KG1 (cell line): ENCODE measurements at places on chromosomes 13 and 19.

DNA sequence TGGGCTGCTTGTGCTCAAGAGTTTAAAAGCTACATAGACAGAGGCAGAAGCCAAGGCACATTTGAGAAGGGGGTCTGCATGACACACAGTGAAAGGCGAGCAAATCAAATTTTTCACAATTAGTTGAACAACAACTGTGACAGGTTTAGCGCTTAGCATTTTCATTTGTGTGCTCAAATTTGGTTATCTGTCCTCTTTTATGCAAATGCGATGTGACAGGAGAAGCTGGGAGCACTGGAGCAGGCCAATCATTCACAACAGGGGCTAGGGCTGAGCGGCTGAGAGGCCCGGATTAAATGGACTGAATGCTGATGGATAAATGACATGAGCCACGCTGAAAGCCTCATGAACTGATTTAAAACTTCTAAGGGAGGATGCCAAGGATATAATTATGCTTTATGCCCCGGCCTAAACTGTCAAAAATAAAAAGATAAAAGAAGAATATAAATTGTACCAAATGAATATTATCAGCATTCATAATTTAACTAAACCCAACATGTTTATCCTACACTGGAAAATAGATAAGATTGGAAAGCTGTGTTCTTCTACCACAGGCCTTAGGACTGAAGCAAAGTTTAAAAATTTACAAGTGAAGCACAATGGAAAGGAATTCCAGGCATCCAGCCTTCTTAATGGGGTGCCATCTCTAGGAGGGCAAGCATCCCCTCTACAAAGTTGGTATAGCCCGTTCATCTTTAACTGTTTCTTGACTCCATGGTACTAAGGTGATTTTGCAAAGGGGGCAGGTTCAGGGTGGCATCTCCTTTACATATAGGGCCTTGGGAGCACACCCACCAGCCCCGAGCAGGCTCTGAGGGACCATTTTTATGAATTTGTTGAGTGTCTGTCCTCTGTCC, 117.9 kb downstream of the RBM26 start:
- no peak for DNase-seq

DNA sequence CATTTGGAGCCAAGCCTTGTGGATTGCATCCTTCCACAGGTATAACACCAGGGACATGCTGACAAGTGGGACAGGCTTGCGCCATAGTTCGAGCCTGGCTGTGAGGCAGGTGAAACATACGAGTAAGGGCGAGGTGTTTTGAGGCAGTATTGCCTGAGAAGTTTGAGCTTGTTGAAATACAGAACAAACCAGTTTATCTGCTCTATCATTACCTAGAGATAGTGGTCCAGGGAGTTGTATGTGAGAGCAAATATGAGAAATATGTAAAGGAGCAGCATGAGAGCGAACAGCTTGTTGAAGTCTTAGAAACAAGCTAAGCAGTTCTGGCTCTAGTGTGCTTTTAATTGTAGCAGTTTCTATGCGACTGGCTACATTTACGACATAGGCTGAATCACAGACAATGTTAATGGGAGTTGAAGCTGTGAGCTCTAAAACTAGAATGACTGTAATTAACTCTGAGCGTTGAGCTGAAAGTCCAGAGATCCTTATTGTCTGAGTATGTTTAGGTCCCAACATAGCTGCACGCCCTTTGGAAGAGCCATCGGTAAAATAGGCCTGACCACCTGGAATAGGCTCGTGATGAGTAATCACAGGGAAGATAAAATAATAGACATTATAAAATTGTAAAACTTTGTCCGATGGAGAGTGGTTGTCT, 8.2 kb downstream of the ZNF439 start:
- no peak for DNase-seq

DNA sequence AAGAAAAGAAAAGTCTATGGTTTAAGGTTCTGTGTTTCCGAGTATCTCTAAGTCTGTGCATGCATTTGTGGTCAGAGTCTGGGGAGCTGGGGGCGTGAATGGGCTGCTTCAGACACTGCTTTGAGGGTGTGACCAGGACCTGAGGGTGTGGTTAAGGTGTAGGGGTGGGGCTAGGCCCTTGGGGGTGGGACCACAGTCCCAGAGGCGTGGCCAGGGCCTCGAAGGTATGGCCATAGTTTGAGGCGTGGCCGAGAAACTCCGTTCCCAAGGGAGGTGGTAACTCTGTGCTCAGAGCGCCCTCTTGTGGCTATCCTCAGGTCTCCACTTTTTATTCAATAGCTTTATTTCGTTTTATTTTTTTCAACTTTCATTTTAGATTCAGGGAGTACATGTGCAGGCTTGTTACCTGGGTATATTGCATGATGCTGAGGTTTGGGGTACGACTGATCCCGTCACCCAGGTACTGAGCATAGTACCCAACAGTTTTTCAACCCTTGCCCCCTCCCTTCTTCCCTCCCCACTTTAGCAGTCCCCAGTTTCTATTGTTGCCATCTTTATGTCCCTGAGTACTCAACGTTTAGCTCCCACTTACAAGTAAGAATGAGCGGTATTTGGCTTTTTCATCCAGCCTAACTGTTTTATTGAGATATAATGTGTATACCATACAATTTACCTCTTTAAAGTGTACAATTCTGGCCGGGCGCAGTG, 7.0 kb upstream of the CBLC start:
- peak; percentile 96 for DNase-seq

DNA sequence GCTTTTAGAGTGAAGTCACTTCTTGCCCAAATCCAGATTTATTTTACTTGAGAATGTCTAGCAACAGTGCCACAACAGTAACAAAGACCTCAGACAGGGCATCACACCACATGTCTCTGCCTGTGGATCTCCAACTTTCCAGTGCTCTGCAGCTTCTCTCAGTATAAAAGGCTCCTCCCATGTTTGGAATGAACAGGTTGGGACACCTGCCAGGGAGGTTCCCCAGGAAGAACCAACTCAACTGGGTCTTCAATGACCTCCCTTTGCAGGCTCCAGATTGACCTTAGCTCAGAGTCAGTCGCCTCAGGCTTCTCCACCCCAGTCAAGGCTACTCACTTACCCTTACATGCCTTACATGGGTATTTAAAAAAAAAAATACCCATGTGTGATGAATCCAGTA, 3.4 kb downstream of the ZNF823 start:
- no peak for DNase-seq
